ENCODE measurements at places on chromosomes 12 and 14.

DNA sequence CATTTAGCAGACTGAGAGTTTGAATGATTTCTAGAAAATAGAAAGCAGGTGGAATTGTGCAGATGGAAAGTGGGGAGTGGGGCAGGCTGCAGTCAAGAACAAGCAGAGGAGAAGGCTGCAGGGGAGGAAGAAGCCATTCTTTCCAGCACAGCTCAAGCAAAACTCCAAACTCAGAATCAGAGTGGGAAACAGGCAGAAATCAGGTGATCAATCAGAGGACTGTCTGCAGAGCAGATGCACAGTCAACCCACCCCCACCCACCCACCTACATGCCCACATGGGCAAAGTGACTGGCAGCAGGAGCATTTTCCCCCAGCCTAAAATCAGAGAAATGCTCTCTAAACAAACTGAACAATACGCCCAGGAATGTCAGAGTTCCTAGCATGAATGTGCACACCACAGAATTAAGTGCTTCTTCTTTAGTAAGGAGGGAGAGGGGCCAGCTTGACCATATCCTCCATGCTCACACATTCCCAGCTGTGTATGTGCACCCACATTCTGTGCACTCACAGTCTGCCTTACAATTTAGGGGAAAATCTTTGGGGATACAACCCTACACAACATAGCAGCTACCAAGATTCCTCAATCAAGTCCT lies 194.1 kb upstream of the PLEKHA5 start:
- no peak for DNase-seq

GRCh38 chr12:1094714-1095113 lies 103.7 kb downstream of the ERC1 start:
- DNase-seq = no peak

- DNase-seq = no peak
Measured at GRCh38 chr12:41683513-41684240, 461.0 kb downstream of the GXYLT1 start.

- no peak for DNase-seq
Measured at GRCh38 chr12:32273063-32273522, 126.3 kb upstream of the FGD4 start.

- DNase-seq = no peak
Measured at GRCh38 chr12:43406801-43407200, 145.2 kb downstream of the ADAMTS20 start.

- DNase-seq = no peak
Measured at GRCh38 chr14:61494018-61494417, 172.6 kb downstream of the PRKCH start.

- DNase-seq = no peak
Measured at GRCh38 chr12:119869720-119870119, 7.4 kb downstream of the CIT start.
